ENCODE measurements at places on chromosomes 1 and 21. TPM values are rescaled to one million over a fixed set of nuclear protein-coding genes. Genes with fewer than 3 reads are reported as not detected.

LAMTOR5 gene
- total RNA-seq = 118 TPM

ASH1L gene
- 14.2 TPM for total RNA-seq

COL6A1 gene
- 447 TPM for total RNA-seq

ADORA3 gene
- total RNA-seq = not detected

MPL gene
- not detected for total RNA-seq

PAFAH2 gene
- 9.4 TPM for total RNA-seq

Data from mesangial cell (primary cell).